ENCODE measurements at places on chromosomes 13 and 19.

DNA sequence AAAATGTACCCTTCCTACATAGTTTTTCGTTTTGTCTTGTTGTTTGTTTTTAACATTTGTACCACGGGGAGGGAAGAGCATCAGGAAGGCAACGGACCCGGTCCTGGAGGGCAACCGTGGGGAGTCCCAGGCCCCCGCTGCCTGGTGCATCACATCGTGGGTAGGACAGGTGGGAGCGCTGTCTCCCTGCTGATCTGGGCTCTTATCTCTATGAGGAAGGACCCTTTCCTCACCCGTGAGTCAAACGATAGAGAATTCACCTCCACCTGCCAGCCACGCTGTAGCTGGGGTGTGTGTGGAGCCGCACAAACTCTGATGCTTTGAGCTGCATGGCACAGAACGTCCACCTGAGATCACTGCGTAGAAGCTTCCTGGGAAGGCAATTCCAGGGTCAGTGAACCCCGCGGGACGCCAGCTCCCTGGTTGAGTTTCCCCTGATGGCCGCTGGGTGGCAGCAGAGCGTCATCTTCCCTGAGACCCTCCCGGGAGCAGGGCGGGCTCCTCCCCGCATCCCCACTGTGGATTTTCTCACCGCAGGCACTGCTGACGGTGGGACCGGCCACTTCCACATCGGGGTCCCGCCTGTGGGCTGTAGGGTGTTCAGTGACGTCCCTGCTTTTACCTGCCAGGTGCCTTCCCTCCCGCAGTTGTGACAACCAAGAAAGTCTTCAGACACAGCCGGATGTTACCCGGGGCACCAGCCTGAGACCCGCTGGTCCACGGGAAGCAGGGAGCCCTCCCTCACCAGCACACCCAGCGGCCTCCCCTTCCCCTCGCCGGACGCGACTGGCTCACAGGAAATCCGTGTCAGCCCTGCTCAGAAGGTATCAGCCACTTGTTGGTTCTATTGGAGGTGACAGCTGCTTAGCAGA, 54.7 kb downstream of the ZNF787 start:
- peak; percentile 67 for DNase-seq

DNA sequence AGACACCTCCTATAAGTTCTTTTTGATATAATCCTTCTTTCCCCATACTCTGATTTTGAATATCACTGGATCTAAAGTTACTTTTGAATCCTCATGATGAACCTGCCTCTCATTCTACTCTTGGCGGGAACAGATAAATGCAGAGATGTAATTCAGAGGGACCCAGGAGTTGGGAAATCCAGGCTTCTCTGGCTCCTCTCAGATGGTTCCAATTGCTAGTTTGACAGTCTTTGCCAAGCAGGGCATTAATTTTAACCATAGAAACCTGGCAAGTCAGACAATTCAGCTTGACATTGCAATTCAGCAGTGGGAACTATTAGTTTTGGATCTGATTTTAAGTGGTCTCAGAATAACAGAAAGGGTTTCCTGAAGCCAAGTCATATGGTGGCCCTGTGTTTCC, 67.3 kb upstream of the KLF12 start:
- DNase-seq, result no peak

DNA sequence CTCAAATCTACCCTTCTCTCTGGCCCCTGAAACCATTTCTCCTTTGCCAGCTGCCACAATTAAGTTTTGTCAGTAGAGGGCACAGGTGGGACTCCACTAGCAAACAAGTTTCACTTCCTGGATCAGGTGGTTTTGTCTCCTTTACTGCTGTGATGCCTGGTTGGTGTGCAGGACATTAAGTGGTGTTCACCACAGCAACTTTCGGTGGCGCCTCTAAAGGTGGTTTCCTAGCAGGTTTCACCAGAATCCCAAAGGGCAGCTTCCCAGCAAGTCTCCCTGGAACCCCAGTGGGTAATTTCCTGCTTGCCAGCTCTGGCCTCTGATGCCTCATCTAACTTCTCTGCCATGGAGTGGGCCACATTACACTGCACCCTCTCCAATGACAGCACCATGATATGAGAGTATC, 16.6 kb downstream of the MED4 start:
- no peak for DNase-seq

- no peak for DNase-seq
These were observed 28.0 kb downstream of the ZSWIM4 start for GRCh38 chr19:13823256-13823655.

- DNase-seq, result no peak
These were observed 793.7 kb upstream of the SLC10A2 start for GRCh38 chr13:103859952-103860351.

DNA sequence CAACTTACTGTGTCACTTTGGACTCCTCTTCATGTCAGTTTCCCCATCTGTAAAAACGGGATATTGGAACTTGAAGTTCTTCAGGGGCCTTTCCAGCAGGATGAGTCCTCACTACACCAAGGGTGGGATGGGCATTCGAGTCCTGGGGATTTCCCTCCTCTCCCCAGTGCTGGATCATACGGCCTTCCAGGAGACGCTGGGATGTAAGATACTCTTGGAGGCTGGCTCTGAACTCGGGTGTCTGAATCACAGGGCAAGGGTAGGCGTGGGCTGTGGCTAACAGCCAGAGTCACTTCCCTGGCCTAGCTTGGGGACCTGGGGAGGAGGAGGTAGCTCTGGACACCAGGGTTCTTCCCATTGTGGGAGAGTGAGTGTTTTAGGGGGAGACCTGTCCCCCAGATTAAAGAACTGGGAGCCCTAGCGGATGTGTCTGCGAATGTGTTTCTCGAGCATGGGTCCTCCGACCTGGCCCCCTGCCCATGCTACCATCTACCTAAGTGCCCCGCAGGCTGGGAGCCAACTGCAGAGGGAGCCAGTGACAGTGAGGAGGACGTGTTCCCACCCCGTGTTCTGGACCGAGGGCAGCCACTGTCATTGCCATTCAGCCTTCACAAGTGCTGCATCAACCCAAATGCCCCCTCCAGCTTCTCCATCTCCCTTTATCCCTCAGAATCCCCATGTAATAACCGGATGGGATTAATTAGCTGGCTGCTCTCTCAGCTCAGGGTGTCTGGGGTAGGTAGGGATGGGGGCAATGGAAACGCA, 2.4 kb upstream of the CYTH2 start:
- no peak for DNase-seq

DNA sequence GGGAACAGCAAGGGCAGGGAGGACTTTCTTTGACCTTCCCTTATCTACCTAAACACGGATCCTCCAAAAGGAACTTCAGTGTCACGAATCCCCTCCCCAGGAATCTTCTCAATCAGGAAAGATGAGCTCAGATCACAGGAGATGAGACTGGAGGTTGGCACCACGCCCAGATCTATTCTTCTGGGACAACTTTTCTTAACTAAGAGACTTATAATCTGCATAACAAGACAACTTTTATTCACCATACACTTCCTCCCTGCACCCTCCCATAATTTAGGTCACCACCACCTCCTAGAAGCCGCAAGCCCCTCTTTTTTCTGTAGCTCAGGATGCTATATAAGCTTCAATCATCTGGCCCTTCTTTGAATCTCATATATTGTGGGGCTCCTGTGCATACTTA, 19.2 kb upstream of the AKT2 start:
- no peak for DNase-seq

DNA sequence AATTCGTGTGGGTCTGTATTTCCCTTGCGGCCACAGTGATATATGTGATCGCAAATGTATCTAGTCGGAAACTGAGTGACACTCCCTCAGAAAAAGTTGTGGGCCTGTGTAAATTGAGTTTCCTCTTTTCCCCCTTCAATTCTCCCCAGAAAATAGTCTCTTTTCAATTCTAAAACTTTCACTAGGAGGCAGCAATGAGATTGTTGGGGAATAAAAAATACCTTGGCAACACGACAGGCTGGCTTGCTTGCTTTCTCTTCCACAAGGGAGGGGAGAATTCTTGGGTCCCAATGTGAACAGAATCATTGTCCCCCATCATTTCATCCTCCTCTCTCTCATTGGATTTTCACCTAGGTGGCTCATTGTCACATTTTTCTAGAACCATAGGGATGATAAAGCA, 3.7 kb upstream of the SOX21 start:
- DNase-seq, result no peak

DNA sequence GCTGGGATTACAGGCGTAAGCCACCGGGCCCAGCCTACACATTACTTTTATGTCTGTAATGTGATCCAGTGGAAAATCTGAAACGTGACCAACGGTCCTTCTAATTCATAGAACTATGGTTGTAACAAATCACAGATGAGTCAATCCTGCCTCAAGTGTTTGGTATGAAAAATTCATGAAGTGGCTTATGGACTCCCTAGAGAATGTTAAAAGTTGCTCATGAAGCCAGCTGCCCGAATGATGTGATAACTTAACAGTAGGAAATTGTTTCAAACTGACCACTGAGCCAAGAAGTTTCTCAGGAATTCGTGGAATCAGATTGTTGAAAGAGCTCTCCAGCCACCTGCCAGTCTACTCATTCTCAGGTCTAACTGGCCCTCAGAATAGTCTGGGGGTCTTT, 59.4 kb upstream of the FARP1 start:
- DNase-seq, result no peak

- DNase-seq, result no peak
These were observed 1486.8 kb downstream of the EFNB2 start for GRCh38 chr13:105048677-105049076.

- DNase-seq, result no peak
These were observed 2.3 kb upstream of the TPM4 start for GRCh38 chr19:16073988-16074387.

DNA sequence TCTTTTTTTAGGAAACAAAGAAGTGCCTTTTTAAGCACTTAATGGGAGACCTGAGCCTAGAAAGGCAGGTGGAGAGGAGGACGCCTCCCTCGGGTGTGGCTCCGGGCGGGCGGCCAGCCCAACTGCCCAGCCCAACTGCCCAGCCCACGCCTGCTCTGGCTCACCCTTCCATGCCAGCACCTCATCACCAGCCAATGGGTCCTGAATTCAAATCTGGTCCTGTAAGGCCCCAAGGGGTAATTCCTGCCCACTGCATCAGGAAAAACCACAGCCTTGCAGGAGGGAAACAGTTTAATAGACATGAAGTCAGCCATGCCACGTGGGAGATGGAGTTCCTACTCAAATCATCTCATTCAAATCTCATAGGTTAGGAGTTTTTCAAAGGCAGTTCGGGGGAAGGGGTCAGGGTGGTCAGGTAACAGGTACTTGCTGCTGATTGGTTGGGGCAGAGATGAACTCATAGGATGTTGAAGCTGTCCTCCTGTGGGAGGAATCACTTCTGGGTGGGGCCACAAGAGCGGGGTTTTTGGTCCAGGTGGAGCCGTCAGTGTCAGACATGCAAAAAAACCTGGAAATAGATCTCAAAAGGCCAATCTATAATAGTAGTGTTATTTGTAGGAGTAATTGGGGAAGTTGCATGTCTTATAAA, 64.9 kb downstream of the HSPH1 start:
- DNase-seq, result no peak

DNA sequence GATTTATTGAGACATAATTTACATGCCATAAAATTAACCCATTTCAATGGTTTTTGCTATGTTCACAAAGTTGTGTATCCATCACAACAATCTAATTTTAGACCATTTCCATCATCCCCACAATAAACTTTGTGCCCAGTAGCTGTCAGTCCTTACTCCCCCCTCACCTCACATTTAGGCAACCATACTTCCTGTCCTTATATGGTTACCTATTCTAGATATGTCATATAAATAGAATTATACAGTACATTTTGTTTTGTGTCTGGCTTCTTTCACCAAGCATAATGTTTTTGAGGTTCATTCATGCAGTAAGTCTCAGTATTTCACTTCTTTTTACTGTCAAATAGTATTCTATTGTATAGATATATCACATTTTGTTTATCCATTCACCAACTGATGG, 23.2 kb upstream of the RPL21 start:
- DNase-seq, result no peak

- DNase-seq, result no peak
These were observed 258.6 kb downstream of the EFNB2 start for GRCh38 chr13:106276876-106277275.

GRCh38 chr19:1851654-1852580, 3.6 kb upstream of the REXO1 start:
- peak; percentile 48 for DNase-seq

DNA sequence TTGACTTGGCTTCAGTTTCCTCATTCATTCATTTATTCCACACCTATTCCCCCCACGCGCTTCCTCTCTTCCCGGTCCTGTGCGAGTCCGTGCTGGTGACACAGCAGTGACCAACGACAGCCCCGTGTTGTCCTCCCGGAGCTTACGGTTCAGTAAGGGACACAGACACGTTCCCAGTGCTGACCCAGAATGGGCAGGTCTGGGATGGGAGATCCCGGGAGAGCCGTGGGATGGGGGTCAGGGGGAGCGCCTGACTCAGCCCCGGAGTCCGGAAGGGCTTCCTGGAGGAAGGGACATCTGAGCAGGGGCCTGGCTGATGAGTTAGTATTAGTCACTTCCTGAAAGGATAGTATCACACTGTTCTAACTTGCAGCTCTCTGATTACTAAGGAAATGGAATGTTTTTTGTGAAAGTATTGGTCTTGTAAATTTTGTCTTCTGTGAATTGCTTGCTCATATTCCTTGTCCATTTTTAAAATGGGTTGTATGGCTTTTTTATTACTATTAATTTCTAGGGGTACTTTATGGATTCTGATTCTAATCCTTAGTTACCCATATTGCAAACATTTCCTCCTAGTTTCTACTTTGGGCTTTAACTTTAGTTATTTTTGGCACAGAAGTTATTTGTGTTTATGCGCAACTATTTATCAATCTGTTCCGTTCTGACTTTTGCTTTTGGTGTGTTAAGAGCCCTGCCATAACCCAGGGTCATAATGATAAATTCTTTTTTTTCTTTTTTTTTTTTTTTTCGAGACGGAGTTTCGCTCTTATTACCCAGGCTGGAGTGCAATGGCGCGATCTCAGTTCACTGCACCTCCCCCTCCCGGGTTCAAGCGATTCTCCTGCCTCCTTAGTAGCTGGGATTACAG, 708 bp upstream of the ERCC1 start:
- DNase-seq, result peak; percentile 48

DNA sequence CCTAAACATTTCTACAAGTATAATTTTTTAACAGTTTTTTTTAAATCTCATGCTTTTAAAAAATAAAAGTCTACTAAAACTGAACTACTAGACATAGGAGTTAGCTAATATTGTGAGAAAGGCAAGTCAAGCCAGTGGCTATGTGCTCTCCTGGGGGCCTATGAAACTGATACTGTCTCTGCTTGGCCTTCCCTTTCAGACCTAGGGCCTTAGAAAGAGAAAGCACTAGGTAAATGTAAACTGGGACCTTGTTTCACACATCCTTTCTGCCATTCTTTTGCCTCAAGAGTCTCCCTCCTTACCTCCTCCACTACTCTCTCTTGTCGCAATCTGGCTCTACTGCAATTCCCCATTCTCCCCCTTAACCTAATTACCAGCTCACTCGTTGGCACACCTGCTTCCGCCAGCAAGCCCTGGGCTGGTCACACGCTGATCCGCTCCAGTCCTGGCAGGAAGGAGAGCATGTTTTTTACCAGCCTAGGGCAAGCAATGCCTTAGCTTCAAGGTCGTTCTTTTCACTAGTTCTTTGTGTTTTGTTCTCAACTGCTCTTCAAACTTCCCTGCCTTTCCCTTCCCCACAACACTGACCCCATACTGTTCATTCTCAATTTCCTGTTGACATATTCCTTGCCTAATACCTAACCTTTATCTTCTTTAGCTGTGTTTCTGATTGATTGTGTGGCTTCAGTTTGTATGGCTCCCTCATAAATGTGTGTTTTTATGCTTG, 23.1 kb downstream of the TBC1D4 start:
- no peak for DNase-seq

- peak; percentile 78 for DNase-seq
These were observed 16.4 kb upstream of the CYP2B6 start for GRCh38 chr19:40974633-40975037.

Data from activated naive CD4-positive, alpha-beta T cell treated with Interleukin-2 at 50 U/mL for 16 hours (primary cell).